ENCODE measurements at places on chromosomes 4 and X. TPM values are rescaled to one million over a fixed set of nuclear protein-coding genes. Genes with fewer than 3 reads are reported as not detected.

The FAM47E gene
- 3.3 TPM for total RNA-seq

The MSANTD1 gene
- 0.40 TPM for total RNA-seq

The RNF128 gene
- total RNA-seq: 2.1 TPM

- no peak for DNase-seq
Observed at GRCh38 chr4:4492161-4492847, 49.5 kb downstream of the STX18 start.

The IRAK1 gene
- 43.4 TPM for total RNA-seq

The PFKFB1 gene
- not detected for total RNA-seq

The IL2RG gene
- total RNA-seq: 3.5 TPM

The SSX3 gene
- total RNA-seq: not detected

GRCh38 chrX:120462370-120462769 is 6.7 kb downstream of the LAMP2 start:
- no peak for DNase-seq

- no peak for DNase-seq
Observed at GRCh38 chr4:105911426-105911825, 16.2 kb downstream of the NPNT start.

The EOLA2 gene
- 27.4 TPM for total RNA-seq

DNA sequence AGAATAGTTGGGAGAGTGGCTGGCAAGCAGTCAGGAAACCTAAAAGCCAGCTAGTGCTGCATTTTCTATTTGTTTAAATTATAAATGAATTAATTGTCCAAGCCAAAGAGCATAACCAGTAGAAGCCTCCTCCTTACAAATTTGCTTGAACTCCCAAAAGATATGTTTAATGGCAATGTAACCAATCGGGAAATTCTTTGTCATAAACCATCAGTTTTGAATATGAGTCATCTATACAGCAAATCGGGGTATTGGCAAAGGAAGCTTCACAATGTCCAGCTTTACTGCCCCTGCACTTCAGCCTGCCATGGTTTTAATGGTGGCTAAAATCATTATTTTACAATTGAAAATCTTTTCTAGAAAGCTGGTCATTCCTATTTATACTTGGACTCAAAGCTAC is 216.6 kb downstream of the SHROOM3 start:
- DNase-seq: no peak

DNA sequence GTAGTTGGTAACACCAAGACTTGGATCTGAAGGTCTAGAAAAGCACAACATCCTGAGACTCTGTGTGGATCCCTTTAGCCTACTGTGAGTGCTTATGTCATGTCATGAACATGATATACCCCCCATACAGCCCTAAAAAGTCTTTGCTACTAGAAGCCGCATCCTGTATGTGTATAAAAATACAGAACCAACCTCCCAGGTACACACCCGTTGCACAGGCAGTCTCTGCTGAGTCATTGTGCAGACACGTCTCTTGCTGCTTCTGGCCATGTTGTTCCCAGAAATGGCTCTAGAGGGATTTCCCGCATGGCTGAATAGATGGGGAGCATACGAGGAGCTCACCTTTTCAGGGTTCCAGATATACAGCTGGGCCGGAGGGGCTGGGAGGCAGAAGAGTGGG is 93.3 kb downstream of the MAMLD1 start:
- no peak for DNase-seq

The SLC9A7 gene
- total RNA-seq: 4.4 TPM

DNA sequence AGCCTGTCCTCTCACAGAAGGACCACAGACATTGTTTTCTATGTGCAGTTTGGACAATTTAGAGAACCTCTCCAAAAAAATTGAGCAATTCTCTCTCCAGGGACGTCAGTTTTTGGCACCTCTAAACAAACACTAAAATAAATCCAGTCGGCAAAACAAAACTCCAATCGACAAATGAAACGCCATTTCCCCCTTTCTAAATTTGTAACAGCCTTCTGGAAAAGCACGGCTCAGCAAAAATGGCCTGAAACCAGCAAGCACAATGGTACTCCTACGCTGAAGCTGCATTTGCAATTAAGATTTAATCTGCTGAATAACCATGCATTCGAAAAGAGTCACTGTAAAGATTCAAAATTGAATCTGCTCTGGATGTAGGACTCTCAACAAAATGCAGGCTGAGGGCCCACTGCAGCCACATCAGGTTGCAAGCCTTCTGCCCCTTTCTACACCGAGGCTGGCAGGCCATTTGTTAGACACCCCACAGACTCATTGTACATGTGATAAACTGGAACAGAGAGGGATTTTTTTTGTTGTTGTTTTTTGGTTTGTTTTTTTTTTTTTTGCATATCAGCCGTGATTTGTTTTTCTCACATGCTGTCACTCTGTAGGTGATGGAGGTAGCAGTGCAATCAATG is 79.9 kb upstream of the MAP3K15 start:
- no peak for DNase-seq

DNA sequence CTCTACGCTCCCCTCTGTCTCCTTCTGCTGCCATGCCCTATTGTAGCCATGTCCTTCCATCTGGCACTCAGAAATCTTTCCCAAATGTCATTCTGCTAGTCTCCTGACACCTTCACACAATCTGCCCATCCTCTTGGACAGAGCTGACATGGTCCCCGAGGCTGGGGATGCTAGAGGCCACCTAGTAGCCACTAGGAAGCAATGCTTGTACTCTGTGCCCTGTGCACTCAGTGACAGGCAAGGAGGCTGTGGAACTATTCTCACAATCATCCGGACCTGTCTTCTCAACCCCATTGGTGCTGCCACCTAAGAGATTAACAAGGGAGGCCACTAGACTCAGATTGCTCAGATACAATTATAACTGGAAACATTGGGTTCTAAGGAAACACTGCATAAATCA is 112.6 kb upstream of the TMEM164 start:
- no peak for DNase-seq

The PRKG2 gene
- total RNA-seq: 4.5 TPM

- DNase-seq: no peak
Observed at GRCh38 chrX:104565791-104566680, at the start of gene IL1RAPL2. TSS of gene IL1RAPL2 (plus strand) at chrX:104566199.

The UPF3B gene
- 3.4 TPM for total RNA-seq

The GAB1 gene
- total RNA-seq: 73.4 TPM

DNA sequence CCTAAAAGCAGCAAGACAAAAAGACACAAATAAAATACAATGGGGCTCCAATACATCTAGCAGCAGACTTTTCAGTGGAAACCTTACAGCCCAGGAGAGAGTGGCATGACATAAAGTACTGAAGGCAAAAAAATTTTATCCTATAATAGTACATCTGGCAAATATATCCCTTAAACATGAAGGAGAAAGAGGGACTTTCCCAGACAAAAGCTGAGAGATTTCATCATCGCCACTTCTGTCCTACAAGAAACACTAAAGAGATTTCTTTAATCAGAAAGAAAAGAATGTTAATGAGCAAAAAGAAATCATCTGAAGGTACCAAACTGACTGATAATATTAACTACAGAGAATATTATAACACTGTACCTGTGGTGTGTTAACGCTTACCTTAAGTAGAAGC is 86.4 kb downstream of the ANKRD17 start:
- DNase-seq: no peak

DNA sequence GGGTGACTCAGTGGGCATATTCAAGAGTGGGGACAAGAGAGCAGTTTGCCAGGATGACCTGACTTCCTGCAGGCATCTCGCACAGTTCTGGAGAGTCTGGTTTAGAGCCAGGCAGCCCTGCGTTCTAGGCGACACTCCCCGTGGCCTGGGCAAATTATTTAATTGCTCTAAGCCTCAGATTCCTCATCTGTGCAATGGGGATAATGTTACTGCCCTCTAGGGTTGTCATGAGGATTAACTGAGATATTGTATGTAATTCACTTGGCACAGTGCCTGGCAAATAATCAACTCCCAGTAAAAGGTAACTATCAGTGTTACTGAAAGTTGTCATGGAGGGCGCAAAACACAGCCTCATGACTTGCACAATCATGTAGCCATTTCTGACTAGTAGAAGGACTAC is 48.8 kb upstream of the PITX2 start:
- no peak for DNase-seq

Data from right cardiac atrium (tissue), 5 donors.